ENCODE measurements at places on chromosomes 7 and 10.

DNA sequence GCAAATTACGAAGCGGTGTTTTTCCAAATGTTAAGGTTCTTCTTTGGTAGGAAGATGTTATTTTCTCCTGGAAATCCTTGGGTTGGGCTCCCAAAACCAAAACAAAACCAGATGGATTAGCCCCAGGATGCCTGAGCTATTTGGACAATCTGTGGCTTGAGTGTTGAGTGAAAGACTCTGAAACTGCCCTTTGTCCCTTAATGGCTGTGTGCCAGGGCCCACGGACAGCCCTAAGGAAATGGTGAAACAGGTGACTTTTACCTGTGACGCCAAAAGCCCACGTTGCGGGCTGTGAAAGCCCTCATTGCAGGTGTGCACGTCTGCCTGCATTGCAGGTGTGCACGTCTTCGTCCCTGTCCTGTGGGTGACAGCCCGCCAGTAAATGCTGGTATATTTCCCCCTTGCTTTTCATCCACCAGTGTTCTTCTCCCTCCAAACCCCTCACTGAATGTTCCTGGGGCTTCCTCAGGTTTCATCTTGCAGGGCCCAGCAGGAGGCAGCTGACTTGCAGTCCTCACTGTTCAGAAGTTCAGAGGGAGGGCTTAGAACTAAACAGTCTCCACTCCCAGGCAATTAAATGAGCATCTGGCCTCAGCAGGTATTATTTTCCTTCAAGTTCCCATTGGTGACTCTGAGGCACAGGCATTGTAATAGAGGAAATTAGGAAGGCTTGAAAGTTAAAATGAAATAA is 10.7 kb downstream of the PFKP start:
- no peak for DNase-seq

- no peak for DNase-seq
Observed at GRCh38 chr10:85429126-85429525, 937.5 kb downstream of the GRID1 start.

GRCh38 chr7:55156919-55157763 is 138.3 kb downstream of the EGFR start:
- no peak for DNase-seq

DNA sequence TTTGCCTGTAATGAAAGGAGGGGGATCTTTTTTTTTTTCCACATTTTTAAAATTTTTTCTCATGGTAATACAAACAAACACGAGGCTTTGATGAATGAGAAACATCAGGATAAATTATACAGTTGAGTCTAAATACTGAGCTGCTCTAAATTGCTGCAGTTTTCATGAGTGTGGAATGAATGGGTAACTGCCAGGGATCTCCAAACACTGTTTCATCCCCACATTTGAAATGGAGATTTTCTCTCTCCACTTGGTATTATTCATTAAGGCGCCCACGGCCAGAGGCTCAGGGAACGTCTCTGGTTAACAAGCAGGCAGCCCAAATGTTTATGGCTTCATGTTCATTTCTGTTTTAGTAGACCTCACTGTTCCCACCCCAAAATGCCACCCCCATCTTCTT is 717.1 kb downstream of the GRID1 start:
- DNase-seq, result no peak

DNA sequence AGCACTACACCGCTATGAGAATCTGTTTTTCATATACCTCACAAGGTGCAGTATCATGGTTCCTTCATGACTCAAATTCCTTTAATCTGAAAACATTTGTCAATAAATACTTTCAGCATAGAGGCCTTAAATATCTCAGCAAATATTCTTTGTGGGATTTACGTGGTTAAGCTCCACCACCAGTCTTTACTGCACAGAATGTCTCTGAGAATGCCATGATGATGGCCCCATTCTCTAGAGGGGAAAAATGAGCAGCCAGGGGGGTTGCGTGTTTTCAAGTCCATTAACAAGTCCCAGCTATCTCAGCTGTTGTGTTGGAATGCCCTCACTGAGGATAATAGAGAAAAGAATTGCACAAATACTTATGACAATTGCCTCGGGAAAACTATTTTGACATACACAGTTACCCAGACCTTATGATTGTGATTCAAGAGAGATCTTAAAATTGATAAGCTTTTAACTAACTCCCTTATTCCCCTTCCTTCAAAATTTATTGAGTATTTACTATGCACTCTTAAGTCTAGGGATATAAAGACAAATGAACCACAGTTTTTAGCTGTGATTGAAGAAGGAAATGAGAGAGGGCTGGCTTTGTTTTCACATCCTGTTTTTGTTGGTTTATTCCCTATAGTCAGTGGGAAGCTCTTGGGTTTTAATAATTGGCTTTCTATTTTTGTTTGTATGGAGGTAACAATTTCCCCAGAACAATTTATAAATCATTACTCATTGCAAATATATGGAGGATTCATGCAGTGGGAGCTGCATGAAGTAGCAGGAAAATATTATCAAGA is 176.5 kb upstream of the VWC2 start:
- DNase-seq, result no peak

DNA sequence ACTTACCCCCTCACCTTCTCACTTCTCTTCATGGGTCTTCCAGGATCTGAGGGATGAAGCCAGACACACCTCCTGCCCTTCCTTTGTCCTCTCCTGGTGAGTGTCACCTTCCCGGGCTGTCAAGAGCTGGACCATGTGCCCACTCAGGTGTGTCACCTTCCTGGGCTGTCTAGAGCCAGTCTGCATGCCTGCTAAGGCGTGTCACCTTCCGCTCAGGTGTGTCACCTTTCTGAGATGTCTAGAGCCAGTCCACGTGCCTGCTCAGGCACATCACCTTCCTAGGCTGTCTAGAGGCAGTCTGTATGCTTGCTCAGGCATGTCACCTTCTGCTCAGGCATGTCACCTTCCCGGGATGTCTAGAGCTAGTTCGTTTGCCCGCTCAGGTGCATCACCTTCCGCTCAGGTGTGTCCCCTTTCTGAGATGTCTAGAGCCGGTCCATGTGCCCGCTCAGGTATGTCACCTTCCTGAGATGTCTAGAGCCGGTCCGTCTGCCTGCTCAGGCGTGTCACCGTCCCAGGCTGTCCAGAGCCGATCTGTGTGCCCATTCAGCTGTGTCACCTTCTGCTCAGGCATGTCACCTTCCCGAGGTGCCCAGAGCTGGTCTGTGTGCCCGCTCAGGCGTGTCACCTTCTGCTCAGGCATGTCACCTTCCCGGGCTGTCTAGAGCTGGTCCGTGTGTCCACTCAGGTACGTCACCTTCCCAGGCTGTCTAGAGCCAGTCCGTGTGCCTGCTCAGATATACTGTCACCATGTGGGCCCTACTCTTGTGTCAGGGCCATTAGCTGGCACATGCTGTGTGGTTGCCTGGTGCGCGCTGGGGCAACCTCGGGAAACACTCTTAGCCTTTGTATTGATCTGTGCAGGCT is 245.3 kb downstream of the EBF3 start:
- DNase-seq, result no peak

GRCh38 chr7:154652564-154652963 is 350.4 kb downstream of the PAXIP1 start:
- DNase-seq, result no peak

DNA sequence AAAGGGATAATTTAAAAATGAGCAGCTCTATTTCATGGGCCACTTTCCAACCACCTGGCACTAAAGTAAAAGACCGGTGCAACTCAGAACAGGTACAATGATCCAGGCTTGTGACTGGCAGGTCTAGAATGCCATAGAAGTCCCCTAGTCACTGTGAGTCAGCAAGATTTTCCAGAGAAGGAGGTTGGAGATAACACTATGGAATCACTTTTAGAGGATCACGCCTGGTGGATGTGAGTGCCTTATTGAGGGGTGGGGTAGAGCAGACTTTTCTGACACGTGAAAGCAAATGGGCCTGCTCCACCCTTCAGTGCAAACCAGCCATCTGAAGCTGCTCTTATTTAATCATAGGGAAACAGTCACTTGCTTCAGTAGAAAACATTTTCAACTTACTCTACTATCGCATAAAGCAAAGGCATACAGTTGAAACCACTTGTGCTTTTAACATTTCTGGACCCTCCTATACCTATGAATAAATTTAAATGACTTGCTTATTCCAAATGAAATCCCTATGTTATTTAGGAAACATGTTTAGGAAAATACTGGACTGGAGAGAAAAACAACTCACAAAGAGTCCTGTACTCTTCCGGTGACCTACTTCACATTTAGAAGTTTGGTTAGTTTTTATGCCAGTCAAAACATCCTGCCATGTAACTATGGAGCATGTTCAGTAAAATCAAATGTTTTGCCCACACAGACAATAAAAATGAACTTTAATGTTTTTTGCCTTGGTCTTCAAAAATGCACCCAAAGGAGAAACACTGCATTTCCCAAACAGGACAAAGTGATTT is 21.5 kb upstream of the AKR1C1 start:
- no peak for DNase-seq

GRCh38 chr7:158734861-158735260 is 30.3 kb upstream of the NCAPG2 start:
- DNase-seq, result no peak

DNA sequence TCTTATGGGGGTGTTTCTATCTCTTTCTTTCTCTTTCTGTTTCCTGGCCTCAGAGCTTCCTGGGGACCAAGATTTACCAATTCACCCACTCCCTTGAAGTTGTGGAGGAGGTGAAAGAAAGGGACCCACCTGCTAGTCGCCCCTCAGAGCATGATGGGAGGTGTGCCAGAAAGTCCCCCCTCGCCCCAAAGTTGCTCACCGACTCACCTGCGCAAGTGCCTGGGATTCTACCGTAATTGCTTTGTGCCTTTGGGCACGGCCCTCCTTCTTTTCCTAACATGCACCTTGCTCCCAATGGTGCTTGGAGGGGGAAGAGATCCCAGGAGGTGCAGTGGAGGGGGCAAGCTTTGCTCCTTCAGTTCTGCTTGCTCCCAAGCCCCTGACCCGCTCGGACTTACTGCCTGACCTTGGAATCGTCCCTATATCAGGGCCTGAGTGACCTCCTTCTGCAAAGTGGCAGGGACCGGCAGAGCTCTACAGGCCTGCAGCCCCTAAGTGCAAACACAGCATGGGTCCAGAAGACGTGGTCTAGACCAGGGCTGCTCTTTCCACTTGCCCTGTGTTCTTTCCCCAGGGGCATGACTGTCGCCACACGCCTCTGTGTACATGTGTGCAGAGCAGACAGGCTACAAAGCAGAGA is 12.2 kb downstream of the AQP1 start:
- no peak for DNase-seq

GRCh38 chr7:105841866-105842265 is 34.5 kb downstream of the ATXN7L1 start:
- no peak for DNase-seq

GRCh38 chr10:71920540-71921323 is 43.5 kb upstream of the CHST3 start:
- no peak for DNase-seq

DNA sequence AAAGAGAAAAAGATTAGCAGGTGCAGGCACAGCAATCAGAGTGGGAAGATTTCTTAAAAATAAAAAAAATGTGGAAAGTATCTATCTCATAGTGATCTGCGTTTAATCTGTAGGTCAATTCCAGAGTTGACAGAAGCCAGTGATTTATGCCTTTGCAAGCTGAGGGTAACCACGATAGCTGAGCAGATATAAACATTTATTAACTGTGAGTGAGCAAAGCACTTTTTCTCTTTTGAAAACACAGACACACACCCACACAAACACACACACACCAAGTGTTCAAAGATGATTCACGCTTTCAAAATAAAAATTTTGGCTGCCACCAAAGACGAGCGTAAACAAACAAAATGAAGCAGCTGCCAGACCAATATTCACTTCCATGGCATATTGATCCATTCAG is 243.2 kb upstream of the SLC26A5 start:
- DNase-seq, result no peak

GRCh38 chr7:748446-748845 is 21.4 kb upstream of the PRKAR1B start:
- no peak for DNase-seq

DNA sequence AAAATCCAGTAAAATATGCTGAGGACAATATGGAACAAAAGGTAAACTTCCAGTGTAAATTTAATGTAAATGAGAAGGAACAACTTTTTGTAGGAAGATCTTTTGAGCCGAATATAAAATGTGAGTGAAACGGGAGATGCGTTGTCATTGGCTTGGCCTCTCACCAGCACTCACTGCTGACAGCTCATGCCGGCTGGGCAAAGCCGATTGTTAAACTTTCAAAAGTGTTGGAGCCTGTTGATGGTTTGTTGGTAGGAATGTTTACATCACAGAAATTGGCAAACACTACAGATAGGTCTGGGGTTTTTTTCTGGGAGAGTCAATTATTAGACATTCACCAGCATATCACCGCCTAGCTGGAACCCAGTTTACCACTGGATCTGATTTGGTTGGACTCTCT is 6.1 kb downstream of the PSTK start:
- DNase-seq, result no peak

Measured in KBM-7 (cell line).